NCI-H524 (cell line): ENCODE measurements at places on chromosomes 5 and 9.

DNA sequence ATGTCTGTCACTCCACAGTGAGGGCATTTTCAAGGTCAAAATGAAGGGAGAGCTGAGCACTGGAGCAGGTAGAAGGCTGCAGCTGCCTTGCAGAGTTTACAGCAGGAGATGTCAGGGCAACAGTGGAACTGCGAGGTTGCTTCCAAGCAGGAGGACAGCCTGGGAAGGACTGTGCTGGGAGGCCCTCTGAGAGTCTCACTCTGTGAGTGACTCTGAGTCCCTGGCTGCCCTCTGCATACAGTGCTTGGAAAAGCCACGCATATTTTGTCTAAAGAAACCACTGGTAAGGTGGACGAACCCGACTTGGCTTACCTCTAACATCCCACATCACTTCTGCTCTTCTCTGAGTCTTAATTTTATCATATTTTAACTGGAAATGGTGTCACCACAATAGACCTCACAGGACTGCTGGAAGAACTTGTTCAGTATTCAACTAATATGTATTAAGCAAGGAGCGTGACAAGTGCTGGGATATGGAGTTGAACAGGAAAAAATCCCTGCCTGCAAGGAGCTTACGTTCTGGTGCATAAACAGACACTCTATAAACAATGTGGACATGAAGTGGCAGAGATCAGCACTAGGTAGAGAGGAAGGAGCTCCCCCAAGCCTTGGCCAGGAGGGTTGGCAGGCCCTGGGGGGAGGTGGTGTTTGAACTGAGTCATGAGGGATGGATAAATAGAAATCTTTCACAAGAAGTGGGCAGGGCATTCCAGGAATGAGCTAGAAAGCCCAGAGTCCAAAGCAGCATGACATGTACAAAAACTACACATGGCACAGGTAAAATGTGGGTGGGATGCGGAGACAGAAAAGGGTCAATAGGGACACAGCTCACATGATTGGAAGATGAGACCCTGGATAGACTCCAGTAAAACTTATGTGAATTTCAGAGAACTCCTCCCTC is 64.0 kb upstream of the FOXE1 start:
- DNase-seq: no peak

DNA sequence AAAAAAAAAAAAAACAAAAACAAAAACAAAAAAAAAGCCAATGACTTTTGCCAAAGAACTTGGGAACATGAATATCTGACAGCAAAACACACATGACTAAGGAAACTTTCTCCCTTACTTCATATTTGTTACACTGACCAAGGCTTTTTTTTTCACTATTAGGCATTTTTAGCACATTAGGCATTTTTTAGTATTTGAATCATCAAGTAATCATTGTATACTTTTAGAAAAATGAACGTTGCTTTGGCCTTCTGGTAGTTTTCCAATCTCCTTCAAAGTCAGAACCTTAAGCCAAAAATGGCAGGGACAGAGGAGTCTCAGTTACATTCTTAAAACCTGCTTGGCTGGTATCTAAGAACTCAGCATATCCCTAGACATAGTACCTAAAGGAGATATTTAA is 19.3 kb downstream of the NREP start:
- no peak for DNase-seq

DNA sequence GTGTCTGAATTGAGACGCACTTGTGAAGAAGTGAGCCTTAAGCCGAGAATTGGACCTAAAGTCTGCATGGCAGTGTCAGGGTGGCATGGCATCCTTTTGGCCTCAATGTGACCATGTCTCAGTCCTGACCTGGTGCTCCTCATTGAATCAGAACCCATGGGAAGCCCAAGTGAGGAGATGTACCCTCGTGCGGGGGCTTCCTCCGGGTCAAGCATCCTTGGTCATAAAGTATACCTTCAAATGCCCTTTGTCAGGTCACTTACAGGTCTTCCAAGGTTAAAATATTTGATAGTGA is 202.2 kb downstream of the GADD45G start:
- no peak for DNase-seq

GRCh38 chr9:90967145-90967538 is 165.5 kb downstream of the SYK start:
- no peak for DNase-seq

GRCh38 chr5:16061163-16061562 is 118.4 kb downstream of the MARCHF11 start:
- no peak for DNase-seq

GRCh38 chr5:133356984-133357421 is 255.3 kb downstream of the FSTL4 start:
- DNase-seq: no peak

GRCh38 chr5:153365547-153365946 is 124.9 kb upstream of the GRIA1 start:
- DNase-seq: no peak
